HAP-1 (cell line): ENCODE measurements at places on chromosomes 2 and 18.

- peak; percentile 3 for DNase-seq
Observed at GRCh38 chr2:240932724-240933047, 26.6 kb downstream of the CROCC2 start.

- peak; percentile 95 for DNase-seq
Observed at GRCh38 chr2:178225006-178225805, 30.9 kb downstream of the OSBPL6 start.

DNA sequence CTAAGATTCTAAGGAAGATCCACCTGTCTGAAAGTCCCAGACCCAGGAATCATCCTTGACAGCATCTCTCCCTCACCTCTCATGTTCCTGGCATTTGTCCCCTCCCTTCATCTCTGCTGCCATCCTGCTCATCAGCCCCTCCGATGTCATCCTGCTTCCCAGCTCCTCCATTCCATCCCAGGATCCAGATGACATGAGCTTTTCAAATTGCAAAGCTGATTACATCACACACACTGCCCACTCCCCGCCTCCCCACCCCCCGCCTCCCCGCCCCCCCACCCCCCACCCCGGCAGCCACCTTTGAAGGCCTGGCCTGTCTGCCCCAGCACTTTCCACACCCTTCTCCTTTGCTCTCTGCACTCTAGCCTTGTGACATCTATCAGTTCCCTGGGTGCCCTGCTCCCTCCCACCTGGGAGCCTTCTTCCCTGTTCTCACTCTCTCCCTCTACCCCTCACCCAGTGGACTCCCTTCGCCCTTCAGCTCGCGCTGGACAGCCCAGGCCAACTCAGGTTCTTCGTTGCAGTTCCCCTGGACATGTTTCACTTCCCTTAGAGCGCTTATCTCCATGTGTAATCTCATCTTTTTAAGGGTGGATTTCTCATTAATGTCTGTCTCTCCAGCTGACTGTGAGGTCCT is 61.6 kb downstream of the DNMT3A start:
- DNase-seq: no peak

- no peak for DNase-seq
Observed at GRCh38 chr2:72788756-72789155, 37.1 kb downstream of the EXOC6B start.

DNA sequence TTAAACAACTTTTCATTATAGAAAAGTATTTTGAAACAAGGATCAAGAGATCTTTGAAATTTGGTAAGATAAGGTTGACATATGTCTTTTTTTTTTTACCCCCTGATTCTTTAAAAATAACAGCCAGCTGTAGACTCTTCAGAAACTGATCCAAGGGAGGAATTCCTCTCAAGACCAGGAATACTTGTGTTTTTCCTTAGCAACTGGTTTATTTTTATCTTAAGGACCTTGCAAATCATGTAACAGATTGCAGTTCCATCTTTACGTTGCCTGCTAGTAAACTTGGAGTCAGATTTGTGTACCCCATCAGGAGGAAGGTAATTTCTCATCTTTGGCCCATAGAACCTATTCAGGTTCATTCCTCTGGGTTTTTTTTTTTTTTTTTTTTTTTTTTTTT is 71.6 kb downstream of the BOLA3 start:
- DNase-seq: no peak

DNA sequence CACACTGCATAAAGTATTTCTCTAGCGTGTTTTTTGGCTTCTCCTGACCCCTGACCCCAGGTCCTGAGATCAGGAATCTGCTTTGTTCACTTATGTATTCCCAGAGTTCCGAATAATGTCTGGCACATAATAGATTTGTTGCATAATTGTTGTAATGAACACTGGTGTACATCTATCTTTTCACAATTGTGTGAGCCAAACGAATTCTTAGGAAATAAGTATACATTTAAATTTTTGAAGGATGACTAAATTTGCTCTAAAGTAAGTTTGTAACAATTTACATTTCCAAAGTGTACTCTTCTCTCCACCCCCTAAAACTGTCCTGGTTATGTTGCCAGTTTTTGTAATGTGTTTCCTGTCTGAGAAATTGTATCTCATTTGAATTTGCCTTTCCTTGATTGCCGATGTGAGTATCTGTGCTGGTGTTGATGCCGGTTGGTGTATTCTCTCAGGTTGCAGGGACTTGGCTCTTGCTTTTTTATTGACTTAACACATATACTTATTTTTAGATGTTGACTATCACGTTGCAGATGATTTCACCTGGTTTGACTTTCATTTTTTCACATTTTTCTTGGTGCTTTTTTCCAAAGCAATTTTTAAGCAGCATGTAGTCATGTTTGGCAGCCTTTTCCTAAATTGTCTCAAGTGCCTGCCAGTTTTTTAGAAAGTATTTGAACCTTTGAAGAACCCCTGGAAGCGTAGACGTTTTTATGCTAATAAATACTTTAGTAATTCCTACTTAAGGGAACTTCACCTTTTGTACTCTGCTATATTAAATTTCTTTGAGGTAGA is 16.1 kb upstream of the FARP2 start:
- DNase-seq: no peak

DNA sequence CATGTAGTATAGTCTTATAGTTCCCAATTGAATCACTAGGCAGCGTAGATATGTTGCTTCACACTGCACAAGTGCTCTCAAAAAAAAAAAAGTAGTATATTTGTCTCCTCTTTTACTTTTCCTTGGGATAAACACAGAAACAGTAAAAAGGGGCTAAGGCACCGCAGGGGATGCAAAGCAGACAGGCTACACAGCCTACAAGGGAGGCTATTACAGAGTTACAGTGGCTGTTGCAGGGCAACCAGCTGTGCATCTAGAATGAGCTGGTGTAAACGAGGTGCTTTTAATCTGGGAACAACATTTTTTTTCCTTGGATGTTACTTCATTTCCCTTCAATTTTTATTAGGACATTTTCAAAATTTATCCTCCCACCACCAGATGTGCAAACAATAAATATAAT is 1934.7 kb upstream of the CELF4 start:
- DNase-seq: no peak

- no peak for DNase-seq
Observed at GRCh38 chr18:46601141-46601805, 55.7 kb downstream of the LOXHD1 start.

DNA sequence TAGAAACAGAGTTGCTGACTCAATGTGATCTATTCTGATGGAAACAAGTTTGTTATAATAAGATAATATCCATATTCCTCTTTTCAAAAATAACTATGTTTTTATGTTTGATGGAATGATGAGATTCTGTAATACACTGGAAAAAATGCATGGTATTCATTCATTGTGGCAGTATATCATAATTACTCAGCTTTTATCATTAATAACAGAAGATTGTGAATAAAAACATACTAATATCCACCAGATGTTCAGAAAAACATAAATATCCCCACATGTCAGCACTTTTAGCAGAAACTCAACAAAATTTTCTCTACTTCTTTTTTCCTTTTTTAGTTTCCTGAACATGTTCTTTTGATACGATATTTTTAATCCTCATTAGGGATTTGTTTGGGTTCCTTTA is 130.9 kb upstream of the CAVIN2 start:
- DNase-seq: no peak

- DNase-seq: no peak
Observed at GRCh38 chr18:79588636-79589481, 90.7 kb upstream of the CTDP1 start.

- no peak for DNase-seq
Observed at GRCh38 chr2:42752816-42753813, 10.8 kb downstream of the OXER1 start.

GRCh38 chr18:21894619-21895367 is 154.2 kb downstream of the MIB1 start:
- no peak for DNase-seq

- DNase-seq: no peak
Observed at GRCh38 chr2:207815254-207815653, 45.5 kb upstream of the FZD5 start.

DNA sequence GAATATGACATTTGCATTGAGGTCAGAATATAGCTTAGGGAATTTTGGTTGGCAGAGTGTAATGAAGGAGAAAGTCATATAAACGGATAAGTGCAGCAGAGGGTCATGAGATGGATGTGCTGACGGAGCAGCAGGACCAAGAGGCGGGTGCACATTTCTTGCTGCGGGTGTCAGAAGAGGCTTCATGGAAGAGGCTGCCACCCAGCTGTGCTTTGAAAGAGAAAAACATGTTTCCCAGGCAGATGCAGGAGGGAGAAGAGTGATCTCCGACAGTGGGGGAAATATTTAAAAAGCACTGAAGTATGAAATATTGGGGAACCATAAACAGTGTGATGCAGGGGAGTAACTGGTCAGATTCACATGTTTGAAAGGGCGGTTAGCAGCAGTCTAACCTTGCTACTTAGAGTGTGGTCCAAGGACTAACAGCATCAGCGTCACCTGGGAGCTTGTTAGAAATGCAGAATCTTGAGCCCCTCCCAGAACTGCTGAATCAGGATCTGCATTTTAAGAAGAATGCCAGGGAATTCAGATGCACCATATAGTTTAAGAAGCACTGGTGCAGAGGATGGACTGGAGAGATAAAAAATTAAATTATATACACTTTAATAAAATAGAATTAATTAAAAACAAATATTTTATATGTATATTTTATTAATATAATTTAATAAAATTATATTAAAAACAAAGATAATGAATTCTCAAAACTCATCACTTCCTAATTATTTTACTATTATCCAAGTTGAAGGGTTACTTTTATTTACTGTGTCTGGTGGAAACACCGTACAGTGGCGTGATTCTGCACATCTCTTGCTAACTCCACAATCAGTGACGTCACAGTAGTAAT is 36.1 kb upstream of the SCYGR1 start:
- no peak for DNase-seq

DNA sequence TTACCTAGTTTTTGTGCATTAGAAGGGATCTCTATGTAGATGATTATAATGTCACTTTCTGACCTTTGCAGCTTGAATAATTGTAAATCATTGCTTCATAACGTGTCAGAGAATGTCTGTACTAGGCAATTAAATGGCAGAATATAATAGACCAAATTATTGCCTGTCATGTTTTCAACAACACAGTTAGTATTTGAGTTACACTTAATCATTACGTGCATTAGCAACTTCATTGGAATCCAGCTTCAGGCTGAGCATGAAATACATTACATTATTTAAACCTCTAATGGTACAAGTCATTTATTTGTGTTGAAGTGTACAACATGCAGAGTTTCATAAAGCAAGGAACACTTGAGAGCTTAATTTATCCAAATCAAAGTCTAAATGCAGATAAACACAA is 48.0 kb downstream of the ZNF407 start:
- DNase-seq: no peak

DNA sequence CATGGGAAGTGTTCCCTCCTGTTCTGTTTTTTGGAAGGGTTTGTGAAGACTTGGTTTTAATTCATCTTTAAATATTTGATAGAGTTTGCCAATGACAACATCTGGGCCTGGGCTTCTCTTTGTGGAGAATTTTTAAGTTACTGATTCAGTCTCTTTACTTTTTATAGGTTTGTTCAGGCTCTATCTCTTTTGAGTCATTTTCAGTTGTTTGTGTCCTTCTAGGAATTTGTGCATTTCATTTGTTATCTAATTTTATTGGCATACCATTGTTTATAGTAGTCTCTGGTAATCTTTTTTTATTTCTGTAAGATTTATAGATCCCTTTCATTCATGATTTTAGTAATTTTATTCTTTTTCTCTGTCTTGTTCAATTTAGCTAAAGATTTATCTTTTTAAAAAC is 14.6 kb downstream of the SCLY start:
- no peak for DNase-seq

GRCh38 chr2:108942888-108943287 is 46.1 kb downstream of the EDAR start:
- DNase-seq: no peak

DNA sequence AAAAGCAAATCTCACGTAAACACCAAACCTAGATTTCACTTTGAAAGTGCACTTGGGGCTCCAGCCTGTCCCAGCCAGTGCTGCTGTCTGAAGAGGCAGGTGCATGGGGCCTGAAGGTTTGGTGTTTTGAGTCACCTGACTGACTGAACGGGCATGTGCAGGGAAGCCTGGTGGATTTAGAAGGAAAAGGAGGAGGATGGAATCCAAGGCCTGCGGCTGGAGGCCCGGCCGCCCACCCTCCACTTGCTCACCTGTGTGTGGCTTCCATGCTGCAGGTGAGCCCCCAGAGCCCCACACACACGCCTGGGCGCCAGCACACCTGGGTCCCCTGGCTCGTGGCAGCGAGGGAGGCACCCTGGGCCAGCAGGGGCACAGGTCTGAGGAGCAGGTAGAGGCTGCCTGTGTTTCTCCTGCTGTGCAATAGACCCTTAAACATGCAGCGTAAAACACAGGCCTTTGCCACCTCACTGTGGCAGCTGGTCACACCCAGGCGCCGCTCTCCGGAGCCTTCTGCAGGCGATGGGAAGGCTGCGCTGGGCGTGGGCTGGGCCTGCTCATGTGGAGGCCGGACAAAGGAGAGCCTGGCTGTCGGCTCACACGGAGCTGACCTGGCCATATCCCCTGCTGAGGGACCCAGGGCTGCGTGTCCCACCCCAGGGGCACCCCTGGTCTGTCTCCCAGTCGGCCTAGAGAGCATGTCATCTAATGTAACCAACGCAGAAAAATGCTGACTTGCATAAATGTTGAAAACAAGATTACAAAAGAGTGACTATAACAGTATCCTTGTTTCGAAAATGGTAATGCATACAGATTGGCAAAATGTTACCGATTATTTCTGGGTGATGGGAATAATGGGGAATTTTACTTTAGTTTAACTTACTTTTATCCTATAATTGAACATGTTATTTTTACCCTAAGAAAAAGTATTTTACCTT is 71.3 kb downstream of the TMEM18 start:
- no peak for DNase-seq

GRCh38 chr18:32060026-32060425 is 31.6 kb upstream of the RNF138 start:
- DNase-seq: no peak

DNA sequence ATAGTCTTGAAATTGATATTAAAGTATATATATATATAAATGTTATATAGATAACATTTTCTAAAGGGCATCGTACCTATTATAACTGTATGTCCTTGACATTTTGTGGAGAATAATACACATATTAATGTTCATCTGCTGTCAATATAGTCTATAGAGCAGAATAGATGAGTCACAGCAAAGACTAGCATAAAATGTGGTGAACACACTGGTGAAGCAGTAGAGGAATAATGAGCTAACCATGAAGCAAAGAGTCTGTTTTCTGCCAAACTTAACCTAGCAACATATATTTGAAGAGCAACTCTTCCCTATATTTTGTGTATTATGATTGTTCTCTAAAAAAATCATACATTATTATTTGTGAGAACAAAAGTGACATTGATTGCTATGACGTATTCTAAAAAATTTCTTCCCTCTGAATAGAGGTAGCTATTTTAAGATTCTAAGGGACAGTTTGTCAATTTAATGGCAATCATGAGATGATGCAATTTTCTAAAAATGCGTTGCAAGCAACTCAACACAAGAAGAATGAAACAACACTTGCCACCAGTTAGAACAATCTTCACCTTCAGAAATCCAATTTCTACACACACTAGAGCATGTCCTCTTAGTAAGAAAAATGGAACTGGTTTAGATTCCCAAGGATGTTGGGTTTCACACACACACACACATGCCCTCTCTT is 22.0 kb downstream of the DOCK10 start:
- no peak for DNase-seq
